ENCODE measurements at places on chromosomes 5 and 9.

DNA sequence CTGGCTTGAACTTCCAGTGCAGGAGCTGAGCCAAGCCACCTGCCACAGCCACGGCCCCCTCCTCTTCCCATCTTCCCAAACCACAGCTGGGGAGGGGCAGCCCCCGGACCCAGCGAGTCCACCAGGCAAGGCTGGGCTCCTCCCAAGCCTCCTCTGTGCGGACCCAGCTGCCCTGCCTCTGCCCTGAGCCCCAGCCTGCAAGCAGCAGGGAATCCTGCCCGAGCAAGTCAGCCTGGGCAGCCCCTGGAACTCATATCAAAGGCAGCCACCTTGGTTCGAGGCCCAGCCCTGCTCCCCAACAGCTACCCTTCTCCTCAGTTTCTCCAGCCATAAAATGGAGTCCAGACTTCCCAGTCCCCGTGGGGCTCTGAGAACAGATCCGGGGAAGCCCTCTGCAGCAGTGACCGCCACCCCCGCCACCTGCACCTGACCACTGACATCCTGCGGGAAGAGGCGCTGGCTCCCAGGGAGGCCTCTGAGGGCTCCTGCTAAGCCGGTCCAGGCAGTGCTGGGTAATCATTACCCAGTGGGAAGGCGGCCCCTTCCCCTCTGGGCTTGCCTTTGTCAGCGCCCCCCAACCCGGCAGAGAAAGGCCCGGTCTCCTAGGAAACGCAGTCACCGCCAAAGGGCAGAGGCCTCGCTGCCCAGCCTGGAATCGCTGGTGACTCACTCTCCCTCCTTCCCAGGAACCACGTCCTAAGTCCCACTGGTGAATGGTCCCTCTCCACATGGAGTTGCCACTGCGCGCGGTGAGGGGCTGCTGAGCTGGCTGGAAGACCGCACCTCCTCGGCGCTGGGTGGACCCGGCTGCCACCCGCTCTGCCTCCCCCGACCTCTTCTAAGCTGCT is 1.5 kb downstream of the VAV2 start:
- no peak for DNase-seq

GRCh38 chr5:172816925-172817562 is 17.0 kb upstream of the ERGIC1 start:
- DNase-seq = no peak

GRCh38 chr9:116757030-116757429 is 69.9 kb downstream of the TRIM32 start:
- DNase-seq = no peak

DNA sequence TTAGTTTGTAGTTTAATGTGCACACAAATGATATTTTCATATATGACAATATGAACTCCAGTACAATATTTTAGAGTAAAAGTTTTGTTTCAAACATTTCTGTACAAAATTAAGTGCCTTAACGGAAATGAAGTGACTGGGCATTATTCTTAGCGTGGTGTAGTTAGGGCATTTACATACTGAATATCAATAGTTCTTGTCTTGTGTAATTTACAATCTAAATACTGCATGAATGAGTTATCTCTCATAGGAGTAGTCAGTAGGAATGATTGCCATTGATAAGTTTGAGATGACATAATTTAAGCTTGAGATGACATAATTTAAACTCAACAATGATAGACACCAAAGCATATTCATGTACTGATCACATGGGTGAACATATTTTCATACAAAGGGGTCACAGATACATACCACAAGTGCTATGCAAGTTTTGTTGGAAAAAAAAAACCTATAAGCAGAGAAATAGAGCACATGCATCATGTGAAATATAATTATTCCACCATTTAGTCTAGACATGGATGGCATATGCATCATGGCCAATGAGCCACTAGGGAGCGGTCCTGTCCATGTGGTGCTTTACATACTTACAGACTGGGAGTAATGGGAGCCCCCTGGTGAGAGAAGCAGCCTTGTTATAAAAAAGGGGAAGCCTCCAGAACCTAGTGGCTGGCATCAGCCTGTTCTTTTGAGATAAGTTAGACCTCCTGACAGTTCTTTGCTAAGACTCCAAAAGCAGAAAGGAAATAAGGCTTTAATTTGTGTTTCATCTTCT is 1523.9 kb downstream of the MAT2B start:
- DNase-seq = no peak

DNA sequence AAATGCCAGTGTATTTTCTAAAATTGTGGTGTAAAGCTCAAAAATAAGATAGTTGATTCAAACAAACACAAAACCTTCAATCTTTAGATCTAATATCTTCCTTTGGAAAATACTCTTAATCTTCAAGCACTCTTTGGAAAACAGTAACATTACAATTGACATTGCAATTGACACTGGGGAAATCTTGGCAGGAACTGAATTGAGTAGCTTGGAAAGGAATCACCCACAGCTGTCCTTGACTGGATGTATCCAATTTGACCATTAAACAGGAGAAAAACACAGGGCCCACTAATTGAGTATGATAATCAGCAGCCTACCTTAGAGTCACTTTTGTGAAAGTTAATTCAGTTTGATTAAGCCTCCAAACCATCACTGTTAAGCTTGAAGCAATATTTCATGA is 776.7 kb downstream of the DTWD2 start:
- DNase-seq = no peak

DNA sequence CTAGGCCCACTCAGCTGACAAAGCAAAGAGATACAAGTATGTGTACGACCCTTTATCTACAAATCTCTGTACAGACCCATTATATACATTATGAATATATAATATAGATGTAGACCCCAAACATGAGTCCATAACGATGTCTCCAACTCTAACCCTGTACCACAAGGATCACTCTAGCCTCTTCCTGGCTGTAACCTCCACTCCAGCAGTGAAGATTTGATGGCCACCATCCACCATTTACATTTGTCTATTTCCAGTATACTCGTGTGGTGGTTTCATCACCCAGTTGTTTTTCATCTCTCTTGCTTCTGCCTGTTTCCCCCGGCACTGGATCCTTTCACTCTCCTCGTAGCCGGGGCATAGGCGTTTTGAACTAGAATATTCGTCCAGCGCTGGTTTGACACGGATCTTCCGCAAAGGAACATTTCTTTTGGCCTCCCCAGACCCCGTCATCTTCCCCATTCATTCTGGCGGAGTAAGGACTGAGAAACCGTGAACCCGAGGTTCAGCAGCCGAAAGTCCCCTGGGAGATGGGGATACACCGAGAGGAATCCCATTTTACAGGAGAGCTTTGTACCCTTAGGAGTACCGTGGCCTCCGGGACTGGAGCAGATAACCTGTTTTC is 828 bp upstream of the TRIO start:
- no peak for DNase-seq

DNA sequence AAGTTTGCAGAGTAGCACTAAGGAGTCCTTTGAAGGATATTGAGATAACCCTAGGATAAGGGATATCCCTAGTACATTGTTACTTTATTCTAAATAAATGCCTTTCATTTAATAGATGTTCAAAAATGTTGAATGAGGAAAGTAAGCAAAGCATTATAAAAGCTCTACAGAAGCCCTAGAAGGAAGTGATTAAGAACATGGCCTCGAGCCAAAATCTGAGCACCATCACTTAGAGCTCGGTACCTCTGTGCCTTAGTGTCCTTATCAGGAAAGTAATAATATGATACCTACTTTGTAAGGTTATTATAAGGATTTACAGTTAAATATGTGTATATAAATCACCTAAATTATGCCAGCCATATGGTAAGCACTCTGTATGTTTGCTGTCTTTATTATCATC is 242.6 kb downstream of the KIAA0825 start:
- no peak for DNase-seq

DNA sequence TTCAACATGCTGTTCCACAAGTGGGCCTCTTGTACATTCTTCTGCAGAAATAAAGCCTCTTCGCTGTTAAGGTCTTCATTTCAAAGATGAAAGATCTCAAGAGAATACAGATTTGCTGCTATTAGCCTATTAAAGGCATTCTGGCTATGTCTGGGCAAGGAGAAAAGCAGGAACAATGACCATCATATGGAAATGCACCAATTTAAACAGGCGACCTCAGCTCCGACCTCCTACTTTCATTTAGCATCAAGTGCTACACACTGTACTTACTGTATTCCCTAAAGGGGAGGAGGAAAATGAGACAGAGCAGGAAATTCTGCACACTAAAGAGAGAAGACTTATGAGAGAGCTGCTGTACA is 64.8 kb downstream of the HABP4 start:
- DNase-seq = no peak

DNA sequence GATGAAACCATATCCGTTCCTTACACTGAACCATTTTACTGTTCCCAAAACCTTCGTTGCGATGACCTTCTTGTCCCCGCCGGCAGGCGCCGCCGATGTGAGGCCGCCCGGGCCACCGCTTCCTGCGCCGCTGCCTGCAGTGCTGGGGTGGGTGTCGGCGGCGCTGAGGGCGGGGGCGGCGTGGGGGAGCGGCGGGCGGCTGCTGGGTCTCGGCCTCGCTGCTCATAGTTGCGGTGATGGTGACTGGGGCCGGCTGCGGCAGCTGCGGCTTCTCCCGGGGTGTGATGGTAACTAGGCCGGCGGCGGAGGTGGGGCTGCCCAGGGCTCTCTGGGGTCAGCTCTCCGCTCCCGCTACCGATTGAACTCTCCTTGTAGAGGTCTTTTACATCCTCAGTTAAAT is 14.1 kb upstream of the OR2S2 start:
- no peak for DNase-seq

DNA sequence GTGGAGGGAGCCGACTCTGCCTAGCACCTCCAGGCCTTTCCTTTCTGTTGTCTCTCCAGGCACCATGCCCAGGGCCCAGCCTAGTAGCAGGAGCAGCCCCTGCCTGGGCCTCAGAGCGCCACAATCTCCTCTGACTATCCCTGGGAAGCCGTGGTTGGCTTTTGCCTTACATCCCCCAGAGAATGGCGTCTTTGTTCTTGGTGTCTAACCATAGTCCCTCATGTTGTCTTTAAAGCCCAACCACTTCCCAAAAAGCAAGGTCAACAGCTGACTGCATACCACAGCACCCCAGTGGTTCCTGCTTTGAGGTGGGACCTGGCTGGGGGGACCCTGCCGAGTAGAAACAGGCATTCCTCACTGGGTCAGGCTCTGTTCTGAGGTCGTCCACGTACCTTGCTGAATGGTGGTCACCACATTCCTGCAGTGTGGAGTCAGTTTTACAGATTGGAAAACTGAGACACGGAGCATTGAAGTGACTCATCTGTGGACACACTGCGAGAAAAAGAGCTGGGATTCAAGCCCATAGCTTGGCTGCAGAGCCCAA is 13.7 kb upstream of the CERCAM start:
- DNase-seq = no peak

- DNase-seq = no peak
These were observed 148.0 kb downstream of the BRINP1 start for GRCh38 chr9:119221276-119221675.

DNA sequence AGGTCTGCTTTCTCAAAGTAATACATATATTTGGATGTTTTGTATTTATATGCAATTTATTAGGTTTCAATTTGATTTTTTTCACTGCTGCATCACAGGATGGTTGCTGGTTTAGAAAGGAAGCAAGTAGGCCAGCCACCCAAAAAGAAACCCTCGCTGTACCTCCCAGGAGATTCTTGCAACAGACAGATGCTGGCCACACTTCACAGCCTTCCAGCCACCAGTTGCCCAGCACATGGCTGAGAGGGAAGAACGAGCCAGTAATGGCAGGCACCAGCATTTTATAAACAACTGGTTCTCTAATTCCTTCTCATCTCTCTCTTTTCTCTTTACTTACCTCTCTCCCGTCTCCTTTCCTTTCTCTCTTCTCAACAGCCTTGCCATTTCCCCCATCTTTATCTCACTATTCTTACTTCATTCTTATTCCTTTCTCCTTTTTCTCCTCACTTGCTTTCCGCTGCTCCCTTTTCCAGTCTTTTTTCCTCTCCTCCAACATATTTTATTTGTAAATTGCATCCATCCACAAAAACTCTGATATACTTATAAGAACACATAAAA is 38.9 kb downstream of the EFNA5 start:
- no peak for DNase-seq

DNA sequence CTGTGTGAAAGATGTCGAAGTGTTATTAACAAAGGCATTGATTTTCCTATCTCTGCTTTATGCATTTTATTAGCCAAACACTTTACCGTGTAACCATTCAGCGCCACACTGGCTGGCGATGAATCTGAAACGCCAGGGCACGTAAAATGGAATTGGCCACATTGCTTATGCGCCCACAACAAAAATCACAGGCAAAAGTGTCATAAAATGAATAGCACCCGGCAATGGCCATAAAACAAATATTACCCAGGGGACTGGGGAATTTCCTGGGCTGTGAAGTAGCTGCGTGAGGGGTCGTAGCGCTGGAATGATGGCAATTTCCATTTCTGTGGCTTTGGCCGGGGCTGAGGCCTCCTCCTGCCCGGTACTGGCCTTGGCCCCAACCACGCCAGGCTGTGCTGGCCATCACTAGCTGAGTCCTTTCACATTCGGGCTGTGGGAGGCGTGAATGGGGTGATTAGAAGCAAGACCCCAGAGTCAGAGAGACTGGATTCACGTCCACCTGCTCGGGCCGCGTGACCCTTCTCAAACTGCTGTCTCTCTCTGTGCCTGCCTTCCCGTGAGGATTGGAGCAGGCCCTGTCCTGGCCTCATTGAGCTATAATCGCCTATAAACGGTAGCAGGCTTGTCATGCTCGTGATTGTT is 254.5 kb downstream of the PBX3 start:
- DNase-seq = no peak

- no peak for DNase-seq
These were observed 10.9 kb downstream of the CCDC127 start for GRCh38 chr5:206927-207536.

GRCh38 chr5:153619771-153620170 is 129.3 kb downstream of the GRIA1 start:
- no peak for DNase-seq

All from NCI-H2081 (cell line).